Activated CD4-positive, alpha-beta T cell treated with anti-CD3 and anti-CD28 coated beads, Interleukin-2, amount 50 U/mL, for 1 hour (primary cell): ENCODE measurements at places on chromosomes 5 and 9.

DNA sequence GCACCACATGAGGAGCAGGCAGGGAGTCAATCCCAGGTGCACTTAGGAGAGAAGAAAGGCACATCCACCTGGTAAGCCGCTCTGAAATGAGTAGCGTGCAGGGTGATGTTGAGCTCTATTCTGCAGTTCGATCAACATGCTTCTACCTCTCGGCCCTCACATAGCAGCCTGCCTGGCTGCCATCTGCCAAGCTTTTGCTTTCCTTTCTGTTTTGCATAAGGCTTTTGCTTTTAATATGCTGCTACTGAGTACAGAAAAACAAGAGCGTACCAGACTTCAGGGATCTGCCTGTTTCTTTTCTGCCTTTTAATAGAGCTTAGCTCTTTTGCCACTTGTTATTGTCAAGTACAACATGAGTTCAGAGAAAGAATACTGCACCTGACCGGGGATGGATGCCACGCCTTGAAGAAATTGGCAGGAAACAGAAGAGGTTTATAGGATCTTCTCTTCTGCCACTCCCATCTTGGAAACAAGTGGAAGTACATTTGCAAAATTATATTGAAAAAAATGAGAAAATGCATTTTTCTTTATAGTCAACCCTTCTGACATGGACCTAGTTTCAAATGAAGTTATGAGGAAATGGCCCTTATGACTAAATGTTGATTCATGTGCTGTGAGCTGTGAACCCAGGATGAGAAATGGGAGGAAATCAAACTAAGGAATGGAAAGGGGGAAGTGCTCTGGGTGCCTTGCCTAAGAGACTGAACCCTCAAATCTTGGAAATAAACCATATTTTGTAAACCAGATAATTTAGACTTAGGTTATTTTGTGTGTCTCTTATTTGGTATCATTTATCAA is 4.0 kb upstream of the FCHO2 start:
- no peak for DNase-seq

GRCh38 chr5:32100230-32100629 is 73.9 kb downstream of the GOLPH3 start:
- DNase-seq: no peak

GRCh38 chr9:110284211-110284844 is 28.0 kb upstream of the TXN start:
- no peak for DNase-seq

- no peak for DNase-seq
Observed at GRCh38 chr9:136650021-136650420, 12.7 kb upstream of the EGFL7 start.

GRCh38 chr9:137277329-137278041 is at the start of gene TOR4A:
TSS of gene TOR4A (plus strand) at chr9:137277726. CDS start at chr9:137278690, 964 bp downstream.
- no peak for DNase-seq

GRCh38 chr9:22228542-22228941 is 218.1 kb upstream of the DMRTA1 start:
- no peak for DNase-seq

GRCh38 chr5:157779221-157779620 is 35.7 kb downstream of the LSM11 start:
- no peak for DNase-seq

DNA sequence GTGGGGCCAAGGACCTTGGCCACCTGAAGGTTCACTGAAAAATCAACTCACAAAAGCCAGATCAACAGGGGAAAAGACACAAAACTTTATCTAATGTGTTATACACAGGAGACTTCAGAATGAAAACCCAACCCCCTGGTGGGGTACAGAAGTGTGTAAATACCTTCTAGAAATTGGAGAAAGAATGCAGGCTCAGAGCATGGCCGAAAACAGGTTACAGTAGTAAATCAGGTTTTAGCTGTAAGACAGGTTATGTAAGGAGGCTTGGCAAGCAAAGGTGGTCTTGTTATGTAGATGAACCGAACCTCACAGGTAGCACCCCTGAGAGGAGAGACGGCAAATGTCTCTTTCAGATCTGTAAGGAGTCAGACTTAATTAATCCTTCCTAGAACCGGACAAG is 10.0 kb downstream of the CEMIP2 start:
- DNase-seq: no peak

- no peak for DNase-seq
Observed at GRCh38 chr5:168110384-168110783, 181.1 kb upstream of the WWC1 start.

DNA sequence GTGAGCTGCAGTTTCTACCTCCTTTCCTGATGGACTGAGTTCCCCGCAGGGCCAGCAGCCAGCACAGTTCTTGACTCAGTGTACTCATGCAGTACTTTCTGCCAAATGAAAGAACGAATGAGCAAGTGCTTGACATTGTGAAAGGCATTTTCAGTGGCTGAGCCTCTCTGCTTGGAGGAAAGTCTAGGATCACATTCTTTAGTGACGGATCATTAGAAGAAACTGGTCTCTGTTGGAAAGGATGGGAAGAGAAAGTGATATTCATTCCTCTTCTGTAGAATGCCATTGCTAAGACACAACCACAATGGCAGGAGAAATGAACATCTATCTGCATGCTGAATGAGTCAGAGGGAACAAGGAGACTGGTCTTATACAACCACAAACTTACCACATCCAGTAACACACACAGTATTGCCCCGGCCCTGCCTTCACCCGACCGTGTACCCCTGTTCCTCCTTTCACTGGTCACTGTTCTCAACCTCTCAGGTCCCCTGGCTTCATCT is 206.9 kb downstream of the CRB2 start:
- DNase-seq: no peak

DNA sequence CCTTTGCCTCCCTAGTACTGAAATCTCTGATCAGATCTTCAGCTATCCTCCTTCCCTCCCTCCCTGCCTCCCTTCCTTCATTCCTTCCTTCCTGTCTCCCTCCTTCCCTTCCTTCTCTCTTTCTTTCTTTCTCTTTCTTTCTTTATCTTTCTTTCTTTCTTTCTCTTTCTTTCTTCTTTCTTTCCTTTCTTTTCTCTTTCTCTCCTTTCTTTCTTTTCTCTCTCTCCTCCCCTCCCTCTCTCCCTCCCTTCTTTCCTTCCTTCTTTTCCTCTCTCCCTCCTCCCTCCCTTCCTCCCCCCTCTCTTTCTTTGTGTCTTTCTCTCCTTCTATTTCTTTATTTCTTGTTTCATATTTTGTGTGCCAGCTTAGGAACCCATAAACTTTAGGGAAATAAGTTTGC is 23.9 kb upstream of the ANKRD55 start:
- no peak for DNase-seq

- DNase-seq: no peak
Observed at GRCh38 chr9:11933926-11934325, 759.3 kb upstream of the TYRP1 start.

DNA sequence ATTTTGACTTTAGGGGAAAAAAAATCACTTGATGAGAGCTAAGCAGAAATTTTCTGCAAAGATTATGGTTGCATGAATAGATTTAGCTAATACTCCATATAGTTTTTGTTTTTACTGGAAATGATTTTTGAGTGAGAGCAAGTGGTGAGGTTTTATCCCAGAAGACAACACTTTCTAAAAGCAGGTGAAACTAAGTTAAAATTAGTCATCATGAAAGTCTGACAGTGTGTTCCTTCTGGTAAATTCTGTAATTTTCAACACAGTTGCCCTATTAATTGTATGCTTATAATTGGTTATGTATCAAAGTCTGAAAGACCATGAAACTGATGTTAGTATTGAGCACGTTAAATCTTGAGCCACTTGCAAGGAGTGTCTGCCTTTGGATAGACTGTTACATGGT is 91.5 kb downstream of the SMARCA2 start:
- DNase-seq: no peak
